ENCODE measurements at places on chromosomes 4 and X. TPM values are rescaled to one million over a fixed set of nuclear protein-coding genes. Genes with fewer than 3 reads are reported as not detected.

- no peak for DNase-seq
Observed at GRCh38 chrX:145475725-145476124, 228.4 kb downstream of the SPANXN1 start.

DNA sequence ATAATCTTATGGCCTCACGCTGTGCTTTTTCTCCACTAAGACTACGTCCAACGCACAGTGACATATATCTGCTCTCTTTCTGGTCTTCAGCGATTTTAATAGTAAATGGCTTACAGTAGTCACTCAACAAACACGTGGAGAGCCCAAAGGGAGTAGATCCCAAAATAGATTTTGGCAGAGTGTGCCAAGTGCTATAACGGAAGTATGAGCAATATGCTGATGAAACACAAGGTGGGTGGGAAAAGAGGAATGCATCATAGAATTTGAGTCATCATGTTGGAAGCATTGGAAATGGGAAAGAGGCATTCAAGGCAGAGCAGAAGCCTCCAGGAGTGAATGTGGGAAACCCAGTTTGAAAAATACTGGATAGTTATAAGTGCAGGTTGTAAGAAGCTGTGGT lies 129.1 kb upstream of the LDB2 start:
- no peak for DNase-seq

- no peak for DNase-seq
Observed at GRCh38 chr4:7792616-7793015, 147.0 kb downstream of the AFAP1 start.

GRCh38 chr4:106422766-106423165 lies 54.2 kb upstream of the GIMD1 start:
- DNase-seq: no peak

- no peak for DNase-seq
Observed at GRCh38 chr4:76958891-76959290, 9.3 kb downstream of the SEPTIN11 start.

DNA sequence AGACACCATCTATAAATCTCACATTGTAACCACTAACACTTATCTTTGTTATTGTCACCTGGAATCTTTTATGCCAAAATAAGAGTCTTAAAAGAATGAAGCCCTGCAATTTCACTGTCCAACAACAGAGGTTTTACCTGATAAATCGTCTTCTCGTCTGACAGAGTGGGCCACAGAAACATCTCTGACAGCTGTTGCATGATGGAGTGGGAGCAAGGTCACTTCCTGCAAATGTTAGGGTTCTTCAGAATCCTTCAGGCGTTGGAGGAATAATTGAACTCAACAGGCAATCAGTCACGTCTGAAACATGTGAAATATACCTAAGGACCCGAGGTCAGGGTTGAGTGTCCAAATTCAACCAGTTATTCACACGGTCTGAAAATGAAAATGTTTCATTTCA lies 353.6 kb downstream of the TRIML1 start:
- no peak for DNase-seq

GRCh38 chr4:135201081-135201480 lies 999.5 kb upstream of the PABPC4L start:
- DNase-seq: no peak

GRCh38 chr4:182914357-182914756 lies 2.8 kb downstream of the DCTD start:
- DNase-seq: no peak

GRCh38 chr4:147674496-147674895 lies 9.5 kb downstream of the PRMT9 start:
- DNase-seq: no peak

DNA sequence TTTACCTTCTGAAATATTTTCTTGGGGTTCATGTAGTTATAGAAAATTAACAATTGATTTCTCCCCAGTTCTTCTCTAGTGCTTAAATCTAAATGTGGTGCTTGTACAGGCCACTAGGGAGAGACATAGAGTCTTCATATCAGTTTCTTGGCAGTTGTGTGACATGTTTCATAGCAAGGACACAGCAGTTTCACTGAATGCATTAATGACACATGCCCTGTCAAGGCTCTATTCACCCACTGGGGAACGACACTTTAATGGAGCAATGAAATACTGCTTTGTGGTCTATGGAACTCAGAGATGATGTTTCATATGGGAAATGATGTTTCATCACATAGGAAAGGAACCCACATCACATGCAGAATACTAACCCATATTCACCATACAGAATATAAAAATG lies 2.8 kb downstream of the VEGFC start:
- no peak for DNase-seq

- DNase-seq: no peak
Observed at GRCh38 chr4:121651597-121651996, 45.2 kb downstream of the ANXA5 start.

DNA sequence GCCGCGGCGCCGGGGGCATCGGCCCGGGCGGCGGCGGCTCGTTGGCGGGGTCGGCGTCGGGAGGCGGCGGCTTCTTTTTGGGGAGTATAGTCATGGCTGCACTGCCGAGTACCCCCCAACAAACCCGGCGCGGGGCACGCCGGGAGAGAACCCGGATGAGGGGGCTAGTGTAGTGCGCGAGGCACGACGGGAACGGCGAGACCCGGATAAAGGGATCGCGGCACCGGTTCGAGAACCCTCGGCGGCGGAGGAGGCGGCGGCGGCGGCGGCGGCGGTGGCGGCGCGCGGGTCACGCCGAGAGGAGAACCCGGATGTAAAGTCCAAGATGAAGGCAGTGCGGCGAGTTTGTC lies at the start of gene OTUD5:
Gene OTUD5, minus strand, starts transcription at position 131 of the 350 bp plus-strand sequence. Its CDS starts 37 bp downstream, at position 94.
- no peak for DNase-seq

DNA sequence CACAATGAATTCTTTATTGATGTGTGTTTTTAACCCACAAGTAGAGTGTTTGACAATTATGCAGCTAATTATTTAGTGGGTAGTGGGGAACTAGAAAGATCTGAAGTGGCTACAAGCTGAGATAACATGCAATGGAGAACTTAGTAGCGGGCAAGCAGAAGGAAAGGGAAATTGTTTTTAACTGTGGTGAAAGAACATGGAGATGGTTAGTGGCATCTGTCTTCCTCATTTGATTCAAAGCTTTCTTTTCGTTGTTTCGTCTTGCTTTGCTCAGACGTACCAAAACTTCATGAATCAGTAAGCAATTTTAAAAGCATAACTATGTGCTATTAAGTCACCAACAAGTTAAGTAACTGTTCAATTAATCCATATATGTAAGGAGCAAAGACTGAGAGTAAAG lies 169.9 kb downstream of the BANK1 start:
- no peak for DNase-seq

- no peak for DNase-seq
Observed at GRCh38 chr4:173360587-173361221, 10.1 kb upstream of the SAP30 start.

GRCh38 chr4:19999276-19999675 lies 252.4 kb upstream of the SLIT2 start:
- DNase-seq: no peak

GRCh38 chr4:150323406-150324325 lies 245.4 kb downstream of the DCLK2 start:
- DNase-seq: no peak

DNA sequence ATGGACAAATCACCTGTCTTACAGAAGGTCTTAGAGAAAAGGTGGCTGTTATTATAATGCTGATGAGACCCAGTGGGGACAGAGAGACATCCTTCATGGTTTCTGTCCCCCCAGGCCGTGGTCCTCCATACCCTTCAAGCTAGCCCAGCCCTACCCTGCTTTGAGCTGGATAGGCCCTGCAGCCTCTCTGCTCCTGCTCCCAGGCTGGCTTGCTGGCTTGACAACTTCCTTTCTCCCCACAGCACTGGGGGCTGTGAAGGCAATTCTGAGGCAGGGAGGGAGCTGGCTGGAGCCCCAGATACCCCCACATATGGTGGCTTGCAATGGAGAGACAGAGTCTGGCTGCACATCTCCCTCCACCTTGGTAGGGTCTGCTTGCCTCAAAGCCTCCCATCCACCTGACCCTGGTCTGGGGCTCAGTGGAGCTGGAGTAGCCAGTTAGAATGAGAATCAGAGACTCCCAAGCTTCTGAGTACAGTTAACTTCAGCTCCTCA lies 118.2 kb downstream of the PJA1 start:
- DNase-seq: peak; percentile 10

- no peak for DNase-seq
Observed at GRCh38 chr4:112946127-112946526, 103.3 kb upstream of the ANK2 start.

DNA sequence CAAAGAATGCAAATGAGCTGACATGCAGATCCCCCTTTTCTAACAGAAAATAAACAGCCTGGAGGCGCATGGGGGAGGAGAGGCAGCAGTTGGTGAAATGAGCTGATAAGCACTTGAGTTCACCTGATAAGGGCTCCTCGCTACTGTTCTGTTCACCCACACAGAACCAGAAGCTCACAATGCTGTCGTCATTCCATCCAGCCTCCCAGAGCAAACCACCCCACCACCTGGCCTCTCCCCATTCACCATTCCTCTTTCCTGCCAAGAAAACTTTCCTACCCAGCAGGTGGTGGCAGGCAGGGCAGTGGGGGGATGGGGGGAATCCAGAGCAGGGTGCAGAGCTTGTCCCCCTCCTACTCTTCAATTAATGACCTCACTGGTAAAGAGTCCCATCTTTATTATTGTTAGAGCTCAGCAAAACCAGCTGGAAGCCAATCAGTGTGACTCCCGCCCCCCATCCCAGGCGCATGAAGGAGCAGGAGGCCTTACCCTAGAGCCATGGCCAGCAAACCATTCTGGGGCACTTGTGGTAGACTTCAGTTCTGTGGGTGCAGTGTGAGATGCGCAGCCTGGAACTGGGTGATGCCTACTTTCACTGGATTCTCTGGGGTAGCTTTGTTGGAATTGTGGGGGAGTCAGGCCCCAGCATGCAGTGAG lies 350.3 kb downstream of the ZIC3 start:
- no peak for DNase-seq

DNA sequence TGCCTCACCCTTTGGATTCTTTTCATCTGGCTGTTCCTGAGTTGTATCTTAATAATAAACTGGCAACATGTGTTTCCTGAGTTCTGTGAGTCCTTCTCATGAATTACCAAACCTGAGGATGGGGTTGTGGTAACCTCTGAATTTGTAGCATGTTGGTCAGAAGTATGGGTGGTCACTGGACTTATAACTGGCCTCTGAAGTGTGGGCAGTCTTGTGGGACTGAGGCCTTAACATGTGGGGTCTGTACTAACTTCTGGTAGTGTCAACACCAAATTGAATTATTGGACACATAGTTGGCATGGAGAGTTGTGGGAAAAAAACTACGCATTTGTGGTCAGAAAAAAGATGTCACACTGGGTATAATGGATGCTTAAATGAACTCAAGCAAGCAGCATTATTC lies 45.0 kb upstream of the TNIP3 start:
- DNase-seq: no peak

DNA sequence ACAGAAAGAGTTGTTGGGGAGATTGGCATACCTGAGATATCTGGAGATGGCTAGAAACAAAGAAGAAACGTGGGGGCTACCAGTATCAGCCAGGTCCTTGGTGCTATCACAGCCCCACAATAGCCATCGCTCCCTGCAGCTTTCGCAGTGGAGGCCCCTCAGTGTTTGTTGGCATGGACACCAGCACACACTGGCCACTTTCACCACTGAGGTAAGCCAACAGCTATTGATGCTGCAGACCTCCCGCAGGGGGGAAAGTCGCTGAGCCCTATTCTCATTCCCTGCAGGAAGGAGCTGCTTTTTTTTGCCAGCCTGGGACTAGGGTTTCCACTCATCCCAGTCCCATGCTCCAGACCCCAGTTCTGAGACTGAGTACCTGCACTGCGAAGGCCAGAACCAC lies 879.2 kb upstream of the IGFBP7 start:
- DNase-seq: no peak

The COL4A5 gene
- 22.9 TPM for total RNA-seq

The PDK3 gene
- total RNA-seq: 24.8 TPM

The LPAR4 gene
- 16.3 TPM for total RNA-seq

The GAGE12F gene
- total RNA-seq: not detected

The FGG gene
- total RNA-seq: not detected

The CT83 gene
- total RNA-seq: not detected

The TIMM17B gene
- total RNA-seq: 82.4 TPM

Data from H1 (cell line).